ENCODE measurements at places on chromosomes 6 and 20. TPM values are rescaled to one million over a fixed set of nuclear protein-coding genes. Genes with fewer than 3 reads are reported as not detected.

CHMP4B gene
- total RNA-seq = 98.7 TPM

DEF6 gene
- 66.3 TPM for total RNA-seq

GMPR gene
- 1.1 TPM for total RNA-seq

ADGRF5 gene
- 0.13 TPM for total RNA-seq

BPIFA1 gene
- not detected for total RNA-seq

RIPPLY2 gene
- not detected for total RNA-seq

REV3L gene
- 18.9 TPM for total RNA-seq

CASS4 gene
- 0.21 TPM for total RNA-seq

DNA sequence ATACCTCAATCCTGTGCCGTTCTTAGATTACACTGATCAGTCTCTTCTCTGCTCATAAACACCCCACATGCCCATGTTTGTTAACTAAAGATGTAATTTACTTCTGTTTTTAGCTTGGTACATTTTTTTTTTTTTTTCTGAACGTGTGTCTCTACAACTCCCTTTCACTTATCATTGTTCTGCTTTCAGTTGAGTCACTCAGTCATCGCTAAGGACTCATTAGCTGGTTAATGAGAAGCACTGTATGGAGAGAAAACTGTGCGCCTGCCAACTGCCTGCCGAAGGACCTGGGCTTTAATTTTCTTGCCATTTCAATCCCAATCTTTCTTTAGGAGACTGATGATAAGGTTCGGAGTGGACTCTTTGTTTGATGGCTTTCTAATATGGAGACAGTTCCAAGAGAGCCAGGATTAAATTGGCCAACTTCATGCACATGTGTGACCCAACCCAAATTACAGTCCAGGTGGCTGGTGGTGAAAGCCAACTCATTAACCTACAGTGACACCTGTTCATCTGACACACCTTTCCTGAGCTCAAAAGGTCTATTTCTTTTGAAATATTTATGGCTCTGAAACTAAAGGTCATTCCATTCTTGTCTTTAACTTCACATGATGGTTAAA lies 334.1 kb downstream of the BCKDHB start:
- H3K27me3 ChIP-seq = no peaks in the 10 kb centered on the region
- no peaks in the 10 kb centered on the region for H3K36me3 ChIP-seq
- no peak overlapping the region for H3K4me3 ChIP-seq
- no peak for DNase-seq
- no peak overlapping the region for H3K27ac ChIP-seq
- no peaks in the 10 kb centered on the region for H3K4me1 ChIP-seq

DNA sequence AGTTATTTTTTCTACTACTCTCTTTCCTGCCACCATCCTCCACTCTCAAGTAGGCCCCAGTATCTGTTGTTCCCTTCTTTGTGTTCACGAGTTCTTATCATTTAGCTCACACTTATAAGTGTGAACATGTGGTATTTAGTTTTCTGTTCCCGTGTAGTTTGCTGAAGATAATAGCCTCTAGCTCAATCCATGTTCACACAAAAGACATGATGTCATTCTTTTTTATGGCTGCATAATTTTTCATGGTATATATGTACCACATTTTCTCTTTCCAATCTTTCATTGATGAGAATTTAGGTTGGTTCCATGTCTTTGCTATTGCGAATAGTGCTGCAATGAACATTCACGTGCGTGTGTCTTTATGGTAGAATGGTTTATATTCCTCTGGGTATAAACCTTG lies 237.9 kb upstream of the FERMT1 start:
- DNase-seq = no peak
- no peak overlapping the region for H3K4me3 ChIP-seq
- no peaks in the 10 kb centered on the region for H3K4me1 ChIP-seq
- no peaks in the 10 kb centered on the region for H3K27me3 ChIP-seq

GRCh38 chr6:144878577-144878976 lies 593.4 kb downstream of the UTRN start:
- no peak overlapping the region for H3K27ac ChIP-seq
- no peak for DNase-seq
- no peaks in the 10 kb centered on the region for H3K36me3 ChIP-seq
- no peak overlapping the region for H3K4me3 ChIP-seq
- no peaks in the 10 kb centered on the region for H3K27me3 ChIP-seq

- no peak overlapping the region for H3K4me3 ChIP-seq
- H3K36me3 ChIP-seq = no peaks in the 10 kb centered on the region
- H3K27me3 ChIP-seq = no peaks in the 10 kb centered on the region
These were observed 151.0 kb upstream of the HEY2 start for GRCh38 chr6:125598422-125598821.

Measured in GM12878 (cell line).